Body of pancreas (tissue), 4 donors: ENCODE measurements at places on chromosomes 16 and 17. TPM values are rescaled to one million over a fixed set of nuclear protein-coding genes. Genes with fewer than 3 reads are reported as not detected.

- H3K36me3 ChIP-seq = peaks cover 6% of the 10 kb centered on the region
- peaks cover 68% of the 10 kb centered on the region for H3K4me1 ChIP-seq
- no peak overlapping the region for H3K4me3 ChIP-seq
- no peak overlapping the region for H3K27ac ChIP-seq
- no peak for DNase-seq
These were observed 16.2 kb downstream of the SREBF1 start for GRCh38 chr17:17820463-17821158.

DNA sequence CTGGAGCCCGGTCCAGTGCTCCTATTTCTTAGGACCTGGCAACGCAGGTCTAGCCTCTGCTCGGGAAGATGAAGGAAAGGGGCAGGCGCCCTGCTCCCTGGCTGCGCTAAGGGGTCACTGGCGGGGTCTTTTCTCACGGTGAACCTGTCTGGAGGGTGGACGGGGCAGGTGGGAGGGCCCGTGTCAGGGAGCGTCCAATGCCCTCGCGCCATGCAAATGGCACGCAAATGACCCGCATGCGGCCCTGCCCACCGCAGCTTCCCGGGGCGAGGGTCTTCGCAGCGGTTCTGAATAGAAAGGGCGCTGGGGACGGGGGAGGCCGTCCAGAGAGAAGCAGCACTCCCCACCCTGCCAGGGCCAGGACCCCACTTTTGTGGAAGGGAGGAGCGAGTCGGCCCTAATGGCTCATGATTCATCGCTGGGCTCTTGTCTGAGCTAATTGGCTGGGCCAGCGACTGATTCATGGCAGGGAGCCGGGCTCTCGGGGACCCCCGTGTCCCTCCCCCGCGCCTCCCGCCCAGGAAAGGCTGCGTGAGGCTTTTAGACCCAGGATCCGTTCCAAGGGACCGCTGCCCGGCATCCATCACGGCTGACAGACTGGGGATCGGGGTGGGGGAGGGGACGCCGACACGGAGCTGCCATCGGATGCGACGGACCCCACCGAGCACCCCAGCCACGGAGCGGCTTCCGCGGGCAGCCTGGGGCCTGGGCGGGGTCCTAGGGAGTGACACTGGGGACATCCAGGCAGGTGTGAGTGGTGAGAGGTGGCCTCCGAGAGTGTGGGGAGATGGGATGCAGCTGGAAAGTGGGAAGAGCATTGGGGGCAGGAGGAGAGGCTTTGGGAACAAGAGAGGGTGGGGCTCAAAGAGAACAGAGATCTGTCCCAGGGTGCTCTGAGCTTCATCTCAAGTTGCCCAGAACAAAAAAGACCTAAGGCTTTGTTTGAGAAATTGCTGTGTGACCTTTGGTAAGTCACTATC is 25.0 kb upstream of the NGFR start:
- no peak overlapping the region for H3K4me3 ChIP-seq

- no peak overlapping the region for H3K27ac ChIP-seq
- H3K4me1 ChIP-seq = no peaks in the 10 kb centered on the region
- no peaks in the 10 kb centered on the region for H3K36me3 ChIP-seq
- DNase-seq = no peak
- H3K27me3 ChIP-seq = no peaks in the 10 kb centered on the region
These were observed 211.4 kb downstream of the GSG1L start for GRCh38 chr16:27852116-27852515.

- H3K4me3 ChIP-seq = no peak overlapping the region
- DNase-seq = no peak
- no peak overlapping the region for H3K27ac ChIP-seq
- H3K27me3 ChIP-seq = no peaks in the 10 kb centered on the region
- H3K36me3 ChIP-seq = no peaks in the 10 kb centered on the region
These were observed 48.6 kb upstream of the CBFA2T3 start for GRCh38 chr16:89025636-89026035.

GRCh38 chr16:19751478-19752385 is 33.7 kb downstream of the IQCK start:
- H3K4me1 ChIP-seq = peaks cover 57% of the 10 kb centered on the region
- peak overlapping the region; percentile 62 for H3K27ac ChIP-seq
- H3K36me3 ChIP-seq = no peaks in the 10 kb centered on the region
- H3K4me3 ChIP-seq = no peak overlapping the region
- H3K27me3 ChIP-seq = no peaks in the 10 kb centered on the region

- no peak overlapping the region for H3K4me3 ChIP-seq
- H3K36me3 ChIP-seq = no peaks in the 10 kb centered on the region
- peaks cover 96% of the 10 kb centered on the region for H3K4me1 ChIP-seq
- H3K27me3 ChIP-seq = no peaks in the 10 kb centered on the region
These were observed 16.9 kb downstream of the RPH3AL start for GRCh38 chr17:335691-336090.

DNA sequence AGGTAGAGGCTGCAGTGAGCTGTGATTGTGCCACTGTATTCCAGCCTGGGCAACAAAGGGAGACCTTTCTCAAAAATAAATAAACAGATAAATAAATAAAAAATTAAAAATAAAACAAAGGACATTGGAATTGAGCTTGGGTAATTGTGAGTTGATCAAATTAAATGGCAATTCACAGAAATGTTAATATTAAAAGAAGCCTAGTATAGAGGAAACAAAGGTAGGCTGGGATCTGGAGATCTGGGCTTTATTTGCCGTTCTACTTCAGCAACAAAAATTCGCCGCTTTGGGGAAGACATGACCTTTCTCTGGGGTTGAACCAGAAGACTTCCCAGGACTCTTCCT is 332 bp upstream of the VPS25 start:
- peaks cover 13% of the 10 kb centered on the region for H3K4me1 ChIP-seq
- peak overlapping the region; percentile 90 for H3K4me3 ChIP-seq
- no peaks in the 10 kb centered on the region for H3K27me3 ChIP-seq
- DNase-seq = no peak
- peaks cover 3% of the 10 kb centered on the region for H3K36me3 ChIP-seq

- no peaks in the 10 kb centered on the region for H3K4me1 ChIP-seq
- no peak overlapping the region for H3K27ac ChIP-seq
- no peak overlapping the region for H3K4me3 ChIP-seq
- no peaks in the 10 kb centered on the region for H3K36me3 ChIP-seq
- no peaks in the 10 kb centered on the region for H3K27me3 ChIP-seq
- DNase-seq = no peak
These were observed 21.1 kb downstream of the ARHGAP27 start for GRCh38 chr17:45411348-45412105.

DNA sequence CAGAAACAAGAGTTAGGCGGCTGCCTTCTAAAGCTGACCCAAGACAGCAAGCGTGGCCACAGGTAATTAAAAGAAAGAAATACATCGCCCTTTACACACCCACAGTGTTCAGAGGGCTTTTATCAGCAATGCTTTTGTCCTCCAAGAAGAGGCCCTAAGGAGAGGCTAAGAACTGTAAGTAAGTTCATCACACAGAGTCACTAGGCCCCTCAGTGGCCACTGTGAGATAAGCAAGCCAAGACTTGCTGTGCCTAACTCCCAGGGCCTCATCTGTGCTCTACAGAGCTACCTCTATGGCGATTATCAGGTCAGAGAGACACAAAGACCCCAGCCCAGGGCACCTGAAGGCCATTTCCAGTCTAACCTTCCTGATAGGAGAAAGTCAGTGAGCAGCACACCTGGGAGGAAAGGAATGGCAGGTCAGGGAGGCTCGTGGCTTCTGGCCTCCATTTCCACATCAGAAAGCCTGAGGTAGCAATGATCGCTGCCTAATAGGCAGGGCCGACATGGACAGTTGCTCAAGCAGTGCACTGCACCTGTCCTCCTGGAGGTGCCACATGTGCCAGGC is 545.2 kb upstream of the CDH11 start:
- H3K27me3 ChIP-seq = no peaks in the 10 kb centered on the region
- no peaks in the 10 kb centered on the region for H3K36me3 ChIP-seq
- no peak overlapping the region for H3K27ac ChIP-seq
- H3K4me3 ChIP-seq = no peak overlapping the region
- DNase-seq = no peak

DNA sequence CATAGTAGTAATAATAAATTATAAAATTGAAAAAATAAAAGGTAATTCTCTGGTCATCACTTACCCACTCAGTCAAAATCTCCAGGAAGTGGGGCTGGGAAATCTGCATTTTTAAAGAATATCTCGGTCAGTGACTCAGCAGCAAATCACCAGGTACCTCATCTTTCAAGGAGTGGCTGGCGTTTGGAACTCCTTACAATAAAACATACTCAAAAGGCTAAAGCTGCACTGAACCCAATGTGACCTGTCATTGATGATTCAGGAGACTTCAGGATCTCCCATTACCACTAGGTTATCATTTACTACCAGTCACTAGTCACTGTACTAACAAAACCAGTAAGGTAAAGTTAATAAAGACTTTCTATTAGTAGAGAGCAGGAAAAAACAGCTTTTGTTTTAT is 21.5 kb upstream of the RFFL start:
- no peak for DNase-seq
- H3K36me3 ChIP-seq = no peaks in the 10 kb centered on the region
- peaks cover 38% of the 10 kb centered on the region for H3K4me1 ChIP-seq

GRCh38 chr16:72711823-72712222 is 336.1 kb downstream of the ZFHX3 start:
- no peak for DNase-seq
- H3K27ac ChIP-seq = no peak overlapping the region
- no peak overlapping the region for H3K4me3 ChIP-seq
- no peaks in the 10 kb centered on the region for H3K27me3 ChIP-seq

The LITAFD gene
- not detected for total RNA-seq

DNA sequence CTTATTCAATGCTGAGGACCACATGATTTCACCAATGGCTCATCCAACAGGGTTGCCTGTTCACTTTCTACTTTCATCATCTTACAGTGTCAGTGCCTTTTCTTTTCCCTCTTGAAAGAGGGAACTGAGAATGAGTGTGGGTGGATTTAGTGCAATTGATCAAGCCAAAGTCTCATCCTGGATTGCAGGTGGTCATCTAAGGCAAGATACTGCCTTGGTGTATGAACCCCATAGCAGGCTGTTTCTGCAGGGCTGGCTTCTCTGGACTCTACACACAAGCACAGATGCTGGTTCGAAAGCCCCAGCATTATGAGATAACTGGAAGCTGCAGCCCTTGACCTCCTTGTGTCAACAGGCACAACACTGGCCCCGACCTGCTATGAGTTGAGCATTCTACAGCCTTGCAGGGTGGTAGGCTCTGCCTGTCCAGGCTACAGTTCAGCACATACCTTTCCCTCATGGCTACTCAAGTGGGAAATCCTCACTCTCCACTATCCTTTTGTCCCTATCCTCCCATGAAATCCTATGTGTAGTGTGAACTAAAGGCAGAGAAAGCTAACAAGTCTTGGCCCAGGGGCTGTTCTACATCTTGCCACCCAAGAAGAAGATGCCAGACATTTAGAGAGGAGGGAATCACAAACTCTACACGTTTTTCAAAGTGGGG is 358.7 kb downstream of the SLC39A11 start:
- no peak overlapping the region for H3K27ac ChIP-seq
- H3K36me3 ChIP-seq = peaks cover 3% of the 10 kb centered on the region
- no peaks in the 10 kb centered on the region for H3K4me1 ChIP-seq
- no peak for DNase-seq
- H3K4me3 ChIP-seq = no peak overlapping the region

The BEAN1 gene
- not detected for total RNA-seq

GRCh38 chr17:47172696-47173565 is 16.2 kb downstream of the CDC27 start:
- no peaks in the 10 kb centered on the region for H3K27me3 ChIP-seq
- peaks cover 6% of the 10 kb centered on the region for H3K4me1 ChIP-seq
- no peak overlapping the region for H3K4me3 ChIP-seq
- H3K36me3 ChIP-seq = no peaks in the 10 kb centered on the region
- no peak overlapping the region for H3K27ac ChIP-seq

GRCh38 chr17:32936186-32936893 is 8.4 kb downstream of the TMEM98 start:
- DNase-seq = no peak
- H3K4me1 ChIP-seq = peaks cover 16% of the 10 kb centered on the region
- H3K27ac ChIP-seq = peak overlapping the region; percentile 57
- no peak overlapping the region for H3K4me3 ChIP-seq

The DHRS7C gene
- total RNA-seq = not detected

DNA sequence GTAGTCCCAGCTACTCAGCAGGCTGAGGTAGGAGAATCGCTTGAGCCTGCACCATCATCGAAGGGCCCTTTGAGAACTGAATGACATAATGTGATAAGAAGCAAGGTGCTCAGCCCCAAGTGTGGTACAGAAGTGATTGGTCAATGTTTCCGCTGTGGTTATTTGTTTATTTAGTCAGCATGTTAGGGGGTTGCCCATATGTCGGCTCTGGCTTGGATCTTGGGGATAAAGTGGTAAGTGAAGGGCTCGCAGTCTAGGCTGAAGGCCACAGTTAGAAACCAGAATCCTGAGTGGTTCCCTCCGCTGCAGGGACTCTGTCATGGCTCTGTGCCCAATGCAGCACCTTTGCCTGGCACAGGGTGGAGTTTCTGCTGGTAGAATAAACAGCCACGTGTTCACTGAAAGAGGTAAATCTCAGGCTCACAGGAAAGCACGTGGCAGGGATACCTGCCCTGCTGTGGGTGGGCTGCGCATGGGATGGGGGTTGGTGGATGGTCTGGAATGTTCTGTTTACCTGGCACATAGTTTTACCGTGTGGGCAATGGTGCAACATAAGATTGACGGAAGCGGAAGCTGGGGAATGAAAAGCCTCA is 35.4 kb downstream of the SYT17 start:
- no peak overlapping the region for H3K27ac ChIP-seq
- no peak overlapping the region for H3K4me3 ChIP-seq
- no peaks in the 10 kb centered on the region for H3K36me3 ChIP-seq
- DNase-seq = peak; percentile 64
- H3K27me3 ChIP-seq = no peaks in the 10 kb centered on the region
- H3K4me1 ChIP-seq = no peaks in the 10 kb centered on the region

GRCh38 chr17:76585649-76586593 is at the start of gene ST6GALNAC2:
TSS of gene ST6GALNAC2 (minus strand) at chr17:76585860. CDS start at chr17:76585808, 52 bp downstream.
- DNase-seq = peak; percentile 79
- H3K36me3 ChIP-seq = no peaks in the 10 kb centered on the region
- H3K27ac ChIP-seq = no peak within 1 kb of the TSS
- peak within 1 kb of the TSS; percentile 32 for H3K4me3 ChIP-seq

GRCh38 chr16:22969567-22969966 is 155.6 kb downstream of the HS3ST2 start:
- DNase-seq = no peak
- H3K27ac ChIP-seq = no peak overlapping the region

DNA sequence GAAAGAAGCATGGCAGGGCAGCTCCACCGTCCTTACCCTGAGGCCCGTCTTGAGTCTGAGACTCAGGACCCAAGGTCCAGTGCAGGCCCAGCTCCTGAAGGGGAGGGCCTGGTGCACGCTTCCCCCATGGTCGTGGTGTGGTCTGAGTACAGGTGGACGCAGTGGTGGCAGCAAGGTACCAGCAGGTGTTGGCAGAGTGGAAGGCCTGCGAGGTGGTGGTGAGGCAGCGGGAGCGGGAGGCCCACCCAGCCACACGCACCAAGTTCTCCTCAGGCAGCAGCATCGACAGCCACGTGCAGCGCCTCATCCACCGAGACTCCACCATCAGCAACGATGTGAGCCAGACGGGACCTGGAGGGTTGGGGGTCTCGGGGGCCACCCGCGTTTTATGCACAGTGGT is 27.7 kb downstream of the MNT start:
- no peaks in the 10 kb centered on the region for H3K36me3 ChIP-seq
- H3K4me3 ChIP-seq = no peak overlapping the region

The MMP28 gene
- total RNA-seq = 8.3 TPM

GRCh38 chr17:48539177-48539576 is 5.7 kb downstream of the HOXB2 start:
- no peaks in the 10 kb centered on the region for H3K36me3 ChIP-seq
